Stimulated activated CD4-positive, alpha-beta T cell treated with anti-CD3 and anti-CD28 coated beads, Interleukin-4, amount 100 ng/mL, for 4 hours (primary cell): ENCODE measurements at places on chromosomes 5 and 9.

DNA sequence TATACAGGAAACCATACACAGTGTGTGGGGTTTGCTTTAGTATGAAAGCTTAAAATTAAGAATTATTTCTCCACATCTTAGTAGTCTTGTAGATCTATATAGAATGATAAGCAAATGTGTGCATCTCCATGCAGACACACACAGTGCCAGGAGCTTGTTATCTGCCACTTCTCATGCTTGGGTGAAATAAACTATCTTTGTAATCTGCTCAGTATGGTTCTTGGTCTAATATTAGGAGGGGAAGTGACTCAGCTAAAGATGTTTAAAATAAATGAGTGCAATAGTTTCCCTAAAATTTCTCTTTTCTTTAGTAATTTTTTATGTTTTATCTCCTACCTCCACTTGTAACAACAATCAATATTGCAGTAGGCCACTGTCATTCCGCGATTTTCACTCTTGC, 689.6 kb downstream of the TAF11L14 start:
- no peak for DNase-seq

GRCh38 chr5:75089137-75089536, 36.8 kb upstream of the GCNT4 start:
- DNase-seq: no peak

DNA sequence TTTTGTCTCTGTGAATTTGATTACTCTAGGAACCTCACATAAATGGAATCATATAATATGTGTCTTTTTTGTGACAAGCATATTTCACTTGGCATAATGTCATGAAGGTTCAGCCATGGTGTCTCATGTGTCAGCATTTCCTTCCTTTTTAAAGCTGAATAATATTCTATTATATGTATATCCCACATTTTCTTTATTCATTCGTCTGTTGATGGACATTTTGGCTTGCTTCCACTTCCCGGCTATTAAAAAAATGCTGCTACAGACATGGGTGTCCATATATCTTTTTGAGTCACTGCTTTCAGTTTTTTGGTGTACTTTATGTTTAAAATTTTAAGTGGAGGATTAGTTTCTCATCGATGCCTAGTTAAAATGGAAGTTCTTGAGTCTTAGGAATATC, 59.8 kb upstream of the C5orf63 start:
- DNase-seq: no peak

DNA sequence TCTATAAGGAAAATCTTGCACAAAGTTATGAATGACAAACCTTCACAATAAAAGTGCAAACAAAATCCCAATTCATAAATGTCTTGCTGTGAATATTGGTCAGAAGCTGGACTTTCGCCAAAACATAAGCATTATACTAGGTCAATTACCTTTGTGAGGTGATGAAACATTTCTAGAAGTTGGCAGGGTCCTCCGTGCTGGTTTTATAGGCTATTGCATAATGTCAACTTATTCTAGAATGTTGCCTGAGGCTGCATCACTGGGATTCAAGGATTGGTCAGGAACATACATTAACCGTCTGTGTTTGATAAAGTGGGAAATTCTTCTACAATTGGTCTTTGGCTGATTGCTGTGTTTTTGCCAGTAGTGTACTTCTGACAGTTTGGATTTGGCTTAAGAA, 49.8 kb upstream of the PALM2AKAP2 start:
- no peak for DNase-seq

DNA sequence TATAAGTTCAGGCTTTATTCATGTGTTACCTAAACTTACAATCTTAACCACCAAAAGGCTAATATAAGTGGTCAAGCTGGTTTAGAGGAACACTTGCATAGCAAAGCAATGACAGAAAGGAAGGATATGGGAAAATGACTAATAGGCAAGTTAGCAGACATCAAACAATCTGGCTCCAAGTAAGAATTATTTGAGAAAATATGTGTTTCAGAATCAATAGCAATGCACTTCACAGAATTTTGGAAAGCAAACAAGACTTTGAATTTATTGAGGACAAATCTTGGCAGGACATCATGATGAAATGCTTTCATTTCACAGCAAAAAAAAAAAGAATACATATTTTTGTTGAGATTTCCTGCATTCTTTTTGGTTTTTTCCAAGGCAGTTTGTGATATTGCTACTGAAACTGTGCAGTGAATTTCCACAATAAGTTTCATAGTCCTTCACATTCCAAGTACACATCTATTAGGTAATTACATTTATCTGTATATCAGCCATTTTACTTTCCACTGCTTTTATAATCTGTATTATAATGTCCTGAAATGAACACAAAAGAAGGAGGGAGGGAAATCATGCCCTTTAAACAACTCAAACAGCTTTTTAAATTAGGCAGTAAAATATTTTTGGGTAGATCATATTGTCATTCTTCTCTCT, 417.9 kb downstream of the NR2F1-AS1 start:
- no peak for DNase-seq

GRCh38 chr5:52767766-52768480, 19.8 kb upstream of the ITGA1 start:
- DNase-seq: no peak
